ENCODE measurements at places on chromosomes 4 and X.

GRCh38 chrX:130741584-130741983 lies 161.4 kb downstream of the ENOX2 start:
- H3K36me3 ChIP-seq, result no peaks in the 10 kb centered on the region
- H3K27ac ChIP-seq, result peak overlapping the region; percentile 58
- no peak overlapping the region for H3K4me3 ChIP-seq
- no peaks in the 10 kb centered on the region for H3K27me3 ChIP-seq

DNA sequence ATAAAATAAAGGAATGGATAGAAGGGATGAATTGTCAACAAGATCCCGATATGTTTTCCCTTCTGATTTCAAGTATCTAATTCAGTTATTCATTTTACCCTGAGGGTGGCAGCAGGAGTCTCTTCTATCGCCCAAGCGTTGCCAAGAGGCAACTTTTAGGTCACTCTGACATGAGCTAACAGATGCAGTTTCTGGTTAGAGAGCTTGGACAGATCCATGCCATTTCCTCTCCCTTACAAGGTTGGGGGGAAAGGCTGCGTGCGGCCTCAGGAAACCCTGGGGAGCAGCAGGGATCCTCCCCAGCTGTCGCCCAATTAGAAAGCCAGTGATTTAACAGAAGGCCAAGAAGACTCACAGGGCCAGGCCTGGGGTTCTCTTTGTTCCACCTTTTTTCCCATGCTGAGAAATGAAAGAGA lies 35.3 kb upstream of the WAS start:
- no peaks in the 10 kb centered on the region for H3K4me1 ChIP-seq
- peak; percentile 64 for DNase-seq
- peak overlapping the region; percentile 53 for H3K27ac ChIP-seq
- no peaks in the 10 kb centered on the region for H3K27me3 ChIP-seq
- no peak overlapping the region for H3K4me3 ChIP-seq
- H3K36me3 ChIP-seq, result no peaks in the 10 kb centered on the region

GRCh38 chr4:18445110-18445509 lies 423.6 kb upstream of the LCORL start:
- no peaks in the 10 kb centered on the region for H3K27me3 ChIP-seq
- DNase-seq, result no peak
- H3K4me3 ChIP-seq, result no peak overlapping the region
- no peak overlapping the region for H3K27ac ChIP-seq
- no peaks in the 10 kb centered on the region for H3K36me3 ChIP-seq

GRCh38 chr4:181952478-181952877 lies 290.7 kb upstream of the TENM3 start:
- H3K27ac ChIP-seq, result peak overlapping the region; percentile 16
- H3K4me1 ChIP-seq, result no peaks in the 10 kb centered on the region
- H3K27me3 ChIP-seq, result no peaks in the 10 kb centered on the region
- DNase-seq, result no peak
